ENCODE measurements at places on chromosomes 11 and 22.

GRCh38 chr11:8094656-8095055, 13.6 kb downstream of the TUB start:
- DNase-seq, result no peak

DNA sequence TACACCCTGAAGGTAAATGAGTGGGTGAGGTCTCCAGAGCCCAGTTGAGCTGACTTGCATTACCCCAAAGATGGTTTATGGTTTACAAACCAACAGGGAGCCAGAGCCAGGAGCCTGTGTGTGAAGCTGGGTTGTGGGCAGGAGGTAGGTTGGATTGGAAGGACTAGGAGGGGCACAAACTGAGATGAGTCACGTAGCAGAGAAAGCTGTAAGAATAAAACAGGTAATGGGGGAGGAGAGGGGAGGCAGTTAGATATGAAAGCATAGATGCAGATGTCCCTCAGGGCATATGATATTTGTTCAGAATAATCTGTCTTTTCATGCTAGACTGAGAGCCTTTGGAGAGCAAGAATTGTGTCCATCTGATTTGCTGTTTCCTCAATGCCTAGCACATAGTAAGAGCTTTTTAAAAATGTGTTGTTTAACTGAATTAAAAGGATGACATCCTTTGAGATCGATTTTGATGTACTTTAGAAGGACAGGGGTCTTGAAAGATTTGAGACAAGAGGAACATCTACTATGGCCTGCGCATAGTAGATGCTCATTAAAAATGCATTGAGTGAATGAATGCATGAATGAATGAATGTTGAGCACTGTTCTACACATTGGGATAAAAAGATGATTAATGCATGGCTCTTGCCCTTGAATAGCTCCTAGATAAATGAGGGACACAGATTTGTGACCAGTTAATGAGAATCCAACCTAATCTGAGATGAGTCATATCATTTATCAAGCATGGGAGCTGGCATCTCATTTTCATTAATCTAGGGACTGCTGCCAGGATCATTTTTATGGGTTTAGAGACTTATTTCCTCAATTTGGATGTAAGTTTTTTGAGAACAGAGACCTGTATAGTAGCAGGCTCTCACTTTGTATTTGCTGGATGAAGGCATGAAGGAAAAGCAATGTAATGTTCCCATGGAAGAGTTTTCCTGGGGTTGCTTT, 175.8 kb upstream of the BDNF start:
- DNase-seq, result no peak

- DNase-seq, result no peak
Measured at GRCh38 chr11:10503777-10504480, 37.1 kb downstream of the RNF141 start.

- no peak for DNase-seq
Measured at GRCh38 chr22:41969110-41969646, at the start of gene SEPTIN3. TSS of gene SEPTIN3 (plus strand) at chr22:41969443. CDS start at chr22:41971493, 2,050 bp downstream.

GRCh38 chr11:132576706-132577105, 955.6 kb downstream of the OPCML start:
- DNase-seq, result no peak

DNA sequence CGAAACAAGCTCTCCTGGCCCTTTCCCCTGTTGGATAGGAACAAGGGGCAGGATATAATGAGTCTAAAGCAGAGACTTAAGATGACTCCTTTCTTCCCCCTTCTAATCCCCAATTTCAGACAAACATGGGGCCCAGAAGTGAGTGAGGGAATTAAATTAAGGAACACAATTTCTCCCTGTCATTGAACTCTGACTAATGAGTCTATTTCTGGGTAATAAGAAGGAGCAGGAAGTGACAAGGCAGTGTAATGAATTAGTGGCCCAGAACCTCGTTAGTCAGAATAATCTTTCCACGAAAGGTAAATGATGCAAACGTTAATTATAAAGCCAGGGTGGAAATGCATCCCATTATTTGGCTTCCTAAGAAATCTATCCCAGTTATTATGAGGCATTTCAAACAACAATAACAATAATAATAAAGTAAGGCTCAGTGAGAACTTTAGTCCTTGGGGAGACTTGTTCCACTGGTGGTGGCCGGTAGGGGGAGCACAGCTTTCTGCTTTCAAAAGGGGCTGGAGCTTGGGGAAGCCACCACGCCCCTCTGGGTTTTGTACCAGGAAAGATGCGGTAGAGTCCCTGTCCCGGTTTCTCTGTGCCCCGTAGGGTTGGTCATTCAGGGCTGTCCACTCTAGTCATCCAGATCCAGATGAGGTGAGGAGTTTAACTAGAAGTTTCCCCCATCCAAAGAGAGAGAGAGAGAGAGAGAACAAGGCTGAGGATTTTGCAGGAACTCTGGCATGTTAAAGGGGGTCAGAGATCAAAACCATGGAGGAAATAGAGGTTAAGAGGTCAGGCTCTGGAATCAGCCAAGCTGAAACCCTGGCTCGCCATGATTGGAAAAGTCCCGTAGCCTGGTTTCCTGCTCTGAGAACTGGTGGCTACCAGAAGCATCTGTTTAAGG, 298.3 kb downstream of the NTM start:
- DNase-seq, result no peak

GRCh38 chr22:48089601-48090331, 1327.3 kb downstream of the TBC1D22A start:
- no peak for DNase-seq

- DNase-seq, result no peak
Measured at GRCh38 chr11:31096191-31096805, 273.2 kb downstream of the DCDC1 start.
